Activated CD8-positive, alpha-beta T cell treated with anti-CD3 and anti-CD28 coated beads, Interleukin-2, amount 10 ng/mL, durations not matched to agents 7 days and 5 days (primary cell): ENCODE measurements at places on chromosomes 1 and 21.

- DNase-seq: no peak
Measured at GRCh38 chr1:213783893-213784292, 203.9 kb upstream of the PROX1 start.

GRCh38 chr1:109630081-109630897 is 10.7 kb downstream of the AMPD2 start:
- no peak for DNase-seq

GRCh38 chr1:165897326-165898303 is 70.2 kb downstream of the UCK2 start:
- DNase-seq: no peak

DNA sequence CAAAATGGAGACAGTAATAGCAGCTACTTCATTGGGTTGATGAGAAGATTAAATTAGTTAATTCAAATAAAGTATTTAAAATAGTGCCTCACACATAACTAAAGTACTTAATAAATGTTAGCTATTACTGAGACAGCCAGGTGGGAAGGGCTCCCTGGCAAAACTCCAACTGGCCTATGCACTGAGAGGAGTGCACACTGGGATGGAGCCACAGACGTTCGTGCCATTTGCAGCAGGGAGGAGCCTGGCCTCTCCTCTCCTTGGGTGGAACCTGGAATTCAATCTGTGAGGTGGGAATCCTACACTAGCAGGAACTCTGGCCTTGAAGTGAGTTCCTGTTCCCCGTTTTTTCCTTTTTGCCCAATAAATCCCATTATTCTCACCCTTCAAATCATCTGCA is 28.1 kb downstream of the SLC5A9 start:
- DNase-seq: no peak
